ENCODE measurements at places on chromosomes 1 and 21.
A peak's percentile ranks its signal among the peaks of the same experiment; 100 is the strongest.

- no peak for DNase-seq
Observed at GRCh38 chr1:113912594-113913311, 7.6 kb downstream of the DCLRE1B start.

GRCh38 chr1:19798486-19799229 is 1.1 kb downstream of the TMCO4 start:
- DNase-seq: no peak

DNA sequence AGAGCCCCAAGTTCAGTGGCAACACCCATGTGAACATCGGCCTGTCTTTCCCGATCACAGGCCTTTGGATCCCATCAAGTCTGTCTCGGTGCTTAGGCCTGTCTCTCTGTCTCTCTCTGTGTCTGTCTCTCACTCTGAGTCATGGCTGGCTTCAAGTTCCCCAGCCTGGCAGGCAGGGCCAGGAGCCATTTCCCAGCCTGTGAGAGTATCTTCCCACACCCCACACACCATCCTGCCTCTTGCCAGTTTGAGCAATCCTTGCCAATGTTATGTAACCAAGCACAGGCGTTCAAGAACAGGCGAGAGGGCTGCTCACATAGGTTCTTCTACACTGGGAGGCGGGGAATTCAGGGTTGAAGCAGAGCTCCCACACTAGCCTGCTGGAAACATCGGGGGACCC is 70.0 kb upstream of the TMEM51 start:
- no peak for DNase-seq

DNA sequence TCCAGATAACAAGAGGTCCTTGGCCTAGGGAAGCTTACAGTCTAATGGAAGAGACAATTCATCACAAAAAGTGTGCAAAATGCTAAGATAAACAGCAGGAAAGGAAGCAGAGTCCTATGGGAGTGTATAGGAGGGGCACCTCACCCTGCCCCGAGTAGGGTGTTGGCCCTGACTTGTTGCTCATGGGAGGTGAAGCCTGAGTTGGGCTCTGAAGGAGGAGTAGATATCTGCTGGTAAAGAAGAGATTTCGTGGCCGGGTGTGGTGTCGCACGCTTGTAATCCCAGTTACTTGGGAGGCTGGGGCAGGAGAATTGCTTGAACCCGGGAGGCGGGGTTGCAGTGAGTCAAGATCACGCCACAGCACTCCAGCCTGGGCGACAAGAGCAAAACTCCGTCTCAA is 18.6 kb upstream of the GPR37L1 start:
- DNase-seq: no peak

- peak; percentile 64 for DNase-seq
Observed at GRCh38 chr1:2255420-2256369, 27.6 kb downstream of the SKI start.

DNA sequence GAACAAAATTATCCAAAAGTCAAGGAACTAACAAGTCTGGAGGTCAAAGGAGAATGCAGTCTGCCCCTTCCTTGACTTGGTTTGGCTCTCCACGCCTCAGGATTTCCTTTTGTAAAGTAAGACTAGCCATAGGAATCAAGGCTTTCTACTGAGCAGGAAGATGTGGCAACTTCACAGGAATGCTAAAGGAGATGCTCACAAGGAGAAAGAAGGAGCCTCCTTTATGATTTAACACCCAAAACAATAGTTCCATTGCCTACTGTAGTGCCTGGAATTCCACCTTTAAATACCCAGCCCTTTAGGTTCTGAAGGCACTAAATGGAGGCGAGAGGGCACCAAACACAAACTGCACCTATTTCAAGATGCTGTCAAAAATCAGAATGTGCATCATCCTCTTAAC is 176.3 kb upstream of the NFIA start:
- no peak for DNase-seq

GRCh38 chr1:47967864-47968555 is 29.2 kb downstream of the TRABD2B start:
- DNase-seq: no peak

GRCh38 chr21:33552093-33552998 is 9.5 kb downstream of the SON start:
- no peak for DNase-seq

GRCh38 chr1:196558411-196558810 is 49.8 kb downstream of the KCNT2 start:
- DNase-seq: no peak

DNA sequence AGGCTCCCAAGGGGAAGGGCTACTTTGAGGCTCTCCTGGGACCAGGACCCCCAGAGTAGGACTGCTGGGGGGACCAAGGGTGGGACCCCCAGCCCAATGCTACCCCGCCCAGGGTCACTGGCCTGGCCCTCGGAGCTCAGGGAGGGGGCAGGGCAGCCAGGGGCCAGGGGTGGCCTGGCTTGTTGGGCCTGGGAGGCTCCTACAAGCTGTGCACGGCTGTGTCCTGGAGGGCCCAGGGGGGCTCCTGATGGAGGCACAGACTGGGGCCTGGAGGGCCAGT is 2.2 kb downstream of the HES4 start:
- DNase-seq: no peak

DNA sequence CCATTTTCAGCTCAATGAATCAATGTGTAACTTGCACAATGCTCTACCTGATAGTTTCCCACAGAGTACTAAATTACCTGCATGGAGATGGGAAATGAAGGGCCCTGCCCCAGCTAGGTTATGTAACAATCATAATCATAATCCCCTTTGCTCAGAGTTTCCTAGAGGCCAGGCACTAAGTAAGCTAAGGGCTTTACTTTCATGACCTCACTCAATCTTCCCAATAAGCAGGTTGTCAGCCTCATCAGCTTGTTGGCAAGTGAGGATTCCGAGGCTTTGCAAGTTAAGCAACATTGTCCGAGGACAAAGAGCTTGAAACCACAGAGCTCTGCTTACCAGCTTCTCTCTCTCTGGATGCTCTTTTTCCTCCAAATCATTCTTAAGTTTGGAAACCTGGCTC is 64.1 kb upstream of the NTPCR start:
- DNase-seq: no peak

GRCh38 chr1:221573756-221574155 is 168.1 kb downstream of the DUSP10 start:
- DNase-seq: no peak

DNA sequence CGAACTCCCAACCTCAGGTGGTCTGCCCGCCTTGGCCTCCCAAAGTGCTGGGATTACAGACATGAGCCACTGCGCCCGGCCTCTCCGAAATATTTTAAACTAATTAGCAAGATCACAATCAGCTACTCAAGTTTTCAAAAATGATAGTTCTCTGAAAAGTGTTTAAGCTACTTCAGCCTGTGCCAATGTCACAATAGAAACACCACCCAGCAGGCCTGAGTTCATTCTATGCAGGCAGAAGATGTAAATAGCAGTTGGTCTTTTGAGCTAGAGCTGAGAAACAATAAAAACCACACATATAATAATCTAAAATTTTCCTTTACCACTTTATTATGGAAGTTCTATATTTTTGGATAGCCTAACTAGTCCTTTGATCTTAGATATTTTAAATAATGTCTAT is 96.1 kb downstream of the LRRC40 start:
- no peak for DNase-seq

- DNase-seq: no peak
Observed at GRCh38 chr1:109249654-109250401, 489 bp downstream of the CELSR2 start.

- no peak for DNase-seq
Observed at GRCh38 chr1:230087028-230087716, 20.1 kb downstream of the GALNT2 start.

- no peak for DNase-seq
Observed at GRCh38 chr1:182596934-182597333, 7.3 kb downstream of the RGS16 start.

DNA sequence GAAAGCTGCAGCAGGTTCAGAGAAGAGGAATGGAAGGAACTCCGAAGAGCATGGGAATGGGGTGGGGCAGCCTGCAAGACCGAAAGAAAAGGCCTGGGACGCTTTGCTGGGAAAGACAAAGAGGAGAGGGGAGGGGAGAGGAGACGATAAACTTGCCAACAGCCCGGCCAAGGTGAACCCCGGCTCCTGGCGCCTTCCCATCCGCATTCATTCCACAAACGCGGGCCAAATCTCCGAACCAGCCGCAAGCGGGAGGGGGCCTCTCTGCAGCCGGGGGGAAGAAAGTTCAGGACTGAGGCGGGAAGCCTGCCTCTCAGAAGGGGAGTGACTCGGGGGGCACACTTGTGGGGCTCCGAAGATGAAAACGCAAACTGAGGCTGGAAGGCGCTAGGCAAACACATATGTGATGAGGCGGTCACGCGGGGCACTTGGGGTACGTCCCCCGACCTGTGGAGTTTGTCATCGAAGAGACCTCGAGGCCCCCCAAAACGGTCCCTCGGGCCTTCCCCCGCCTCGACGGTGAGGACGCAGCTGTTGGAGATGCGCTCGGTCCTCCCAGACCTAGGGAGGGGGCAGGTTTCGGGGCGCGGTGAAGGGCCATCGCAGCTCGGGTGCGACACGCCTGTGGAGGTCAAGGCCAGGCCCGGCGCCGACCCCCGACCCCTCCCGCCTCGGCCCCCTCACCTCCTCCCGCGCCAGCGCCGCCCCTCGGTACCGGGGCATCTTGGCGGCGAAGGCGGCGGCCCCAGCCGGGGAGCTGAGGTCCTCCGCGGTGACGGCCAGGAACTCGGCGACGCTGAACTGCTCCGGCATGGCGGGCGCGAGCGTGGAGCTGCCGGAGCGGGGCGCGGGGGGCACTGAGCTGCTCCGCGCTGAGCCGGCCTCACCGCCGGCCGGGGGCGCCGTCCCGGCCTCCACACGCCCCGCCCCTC is at the start of gene ASAP3:
Gene ASAP3 (minus strand): TSS at position 859 of the 932 bp plus-strand sequence. CDS start 46 bp downstream, at position 813.
- no peak for DNase-seq

DNA sequence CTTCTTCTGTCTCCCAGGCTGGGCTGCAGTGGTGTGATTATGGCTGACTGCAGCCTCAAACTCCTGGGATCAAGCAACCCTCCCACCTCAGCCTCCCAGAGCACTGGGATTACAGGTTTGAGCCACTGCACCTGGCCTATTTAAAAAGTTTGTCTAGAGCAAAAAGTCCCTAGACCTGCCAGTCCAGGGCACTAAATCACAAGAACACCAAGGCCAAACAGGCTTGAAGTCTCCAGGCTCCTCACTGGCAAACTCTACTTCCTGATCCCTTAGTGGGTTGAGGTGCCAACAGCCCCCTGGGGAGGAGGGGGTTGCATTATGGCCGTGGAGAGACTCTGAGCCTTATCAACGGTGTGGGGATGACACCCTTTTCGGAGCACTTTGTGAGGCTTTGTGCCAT is 76.0 kb downstream of the CLIC6 start:
- no peak for DNase-seq

DNA sequence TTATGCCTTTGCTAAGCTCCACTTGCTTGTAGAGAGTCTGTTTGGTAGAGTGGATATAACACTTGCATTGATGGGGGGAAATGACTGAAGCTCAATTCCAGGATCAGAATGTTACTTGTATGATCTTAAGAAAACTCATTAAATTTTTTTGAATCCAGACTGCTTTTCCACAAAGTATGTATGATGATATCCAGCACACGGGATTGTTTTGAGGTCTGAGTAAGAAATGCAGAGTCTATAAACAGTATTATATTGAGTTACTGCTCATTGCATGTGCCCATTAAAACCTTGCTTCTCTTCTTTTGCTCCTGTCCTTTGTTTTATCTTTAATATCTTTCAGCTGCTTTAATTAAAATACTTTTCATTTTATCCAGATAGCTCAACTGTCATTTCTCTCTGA is 570.4 kb upstream of the ZRANB2 start:
- no peak for DNase-seq

- no peak for DNase-seq
Observed at GRCh38 chr1:34870395-34870794, 10.8 kb upstream of the SMIM12 start.

GRCh38 chr1:154527192-154527591 is 25.0 kb upstream of the SHE start:
- DNase-seq: no peak

DNA sequence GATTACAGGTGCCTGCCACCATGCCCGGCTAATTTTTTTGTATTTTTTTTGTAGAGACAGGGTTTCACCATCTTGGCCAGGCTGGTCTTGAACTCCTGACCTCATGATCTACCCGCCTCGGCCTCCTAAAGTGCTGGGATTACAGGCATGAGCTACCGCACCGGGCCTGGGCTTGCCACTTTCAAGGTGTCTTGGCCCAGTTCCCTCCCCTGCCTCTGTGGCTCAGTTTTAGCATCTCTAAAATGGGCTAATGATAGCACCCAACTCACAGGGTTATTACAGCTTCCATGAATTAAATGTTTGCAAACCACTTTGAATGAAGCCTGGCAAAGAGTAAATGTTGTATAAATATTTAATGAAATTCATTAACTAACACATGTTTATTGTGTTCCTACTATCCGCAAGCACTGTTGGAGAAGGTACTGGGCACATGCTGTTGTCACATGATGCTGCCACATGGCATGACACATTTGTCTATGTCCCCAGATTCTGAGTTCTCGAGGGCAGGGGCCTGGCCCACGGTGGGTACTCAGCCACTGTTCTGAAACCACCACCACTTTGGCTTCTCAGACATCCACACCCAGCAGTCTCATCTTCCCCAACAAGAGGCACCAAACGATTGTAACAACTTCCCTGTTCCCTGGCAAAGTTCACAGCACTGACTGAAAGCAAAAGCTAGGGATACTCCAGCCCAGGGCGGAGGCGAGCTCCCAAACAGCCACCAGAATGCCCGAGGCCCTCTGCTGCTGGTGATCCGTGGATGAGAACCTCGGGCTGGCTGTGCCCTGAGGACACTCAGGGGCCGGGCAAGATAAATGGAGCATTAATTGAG is 9.7 kb downstream of the IFFO2 start:
- DNase-seq: no peak

GRCh38 chr1:23118957-23119792 is 49.5 kb downstream of the LUZP1 start:
- DNase-seq: peak; percentile 27

- no peak for DNase-seq
Observed at GRCh38 chr1:218779341-218780100, 394.2 kb upstream of the LYPLAL1 start.

- DNase-seq: no peak
Observed at GRCh38 chr1:33296824-33297223, 24.1 kb downstream of the A3GALT2 start.

GRCh38 chr21:38758501-38759214 is 47.1 kb upstream of the ETS2 start:
- DNase-seq: no peak

GRCh38 chr21:22536509-22536908 is 1538.3 kb downstream of the NCAM2 start:
- DNase-seq: no peak

DNA sequence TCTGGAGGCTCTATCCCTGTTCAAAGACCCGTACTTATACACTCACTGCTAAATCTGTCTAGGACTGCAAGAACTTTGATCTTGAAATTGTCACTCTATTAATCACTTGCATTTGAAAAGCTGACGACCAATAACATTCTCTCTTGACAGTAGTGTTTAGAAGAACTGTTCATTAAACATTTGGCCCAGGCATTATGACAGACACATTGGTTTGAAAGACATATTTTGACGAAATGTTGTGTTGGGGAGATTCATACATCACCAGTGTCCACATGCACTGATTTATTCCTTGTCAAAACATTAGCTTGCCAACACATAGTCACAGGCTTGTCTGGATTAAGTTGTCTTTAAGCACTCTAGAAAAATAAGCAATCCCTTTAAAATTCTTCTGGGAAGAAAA is 951.3 kb downstream of the ADGRL2 start:
- no peak for DNase-seq

Data from activated effector memory CD4-positive, alpha-beta T cell treated with Interleukin-2 at 50 U/mL for 16 hours (primary cell).